ENCODE measurements at places on chromosomes 3 and 15.

DNA sequence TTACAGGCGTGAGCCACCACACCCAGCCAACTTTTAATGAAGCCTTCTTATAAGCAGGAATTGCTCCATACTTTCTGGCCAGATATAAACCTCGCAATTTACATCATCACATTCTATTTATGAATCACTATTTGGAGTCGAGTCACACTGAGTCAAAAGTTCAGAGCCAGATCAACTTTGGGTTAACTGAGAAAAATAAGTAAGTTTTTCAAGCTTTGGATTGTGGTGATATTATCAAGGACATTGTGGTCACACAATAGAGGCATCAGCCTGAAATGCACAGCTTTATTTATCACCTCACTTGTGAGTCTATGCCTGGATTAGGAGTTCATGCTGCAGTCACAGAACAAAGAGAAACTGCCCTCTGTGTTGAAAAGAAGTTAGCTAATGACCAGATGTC, 1163.5 kb downstream of the ROBO1 start:
- DNase-seq, result no peak

DNA sequence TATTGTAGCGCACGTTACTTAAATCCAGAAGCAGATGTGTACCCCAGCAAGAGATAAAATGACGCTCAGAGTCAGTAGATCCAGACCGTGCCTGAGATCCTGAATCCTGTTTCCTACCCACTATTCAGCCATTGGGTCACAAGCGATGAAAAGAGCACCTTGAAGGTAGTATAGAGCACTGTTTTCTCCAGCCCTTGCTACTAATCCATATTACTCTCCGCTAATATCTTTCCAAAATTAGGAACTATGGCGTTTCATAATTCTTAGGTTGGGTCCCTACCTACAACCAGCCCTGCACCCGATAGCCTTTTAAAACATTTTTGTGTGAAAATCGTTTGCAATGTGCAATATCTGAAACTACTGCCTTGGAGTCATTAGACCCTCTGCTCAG, 596 bp downstream of the BTD start:
- DNase-seq, result no peak

- DNase-seq, result no peak
Measured at GRCh38 chr3:88412346-88412745, 262.6 kb downstream of the C3orf38 start.

DNA sequence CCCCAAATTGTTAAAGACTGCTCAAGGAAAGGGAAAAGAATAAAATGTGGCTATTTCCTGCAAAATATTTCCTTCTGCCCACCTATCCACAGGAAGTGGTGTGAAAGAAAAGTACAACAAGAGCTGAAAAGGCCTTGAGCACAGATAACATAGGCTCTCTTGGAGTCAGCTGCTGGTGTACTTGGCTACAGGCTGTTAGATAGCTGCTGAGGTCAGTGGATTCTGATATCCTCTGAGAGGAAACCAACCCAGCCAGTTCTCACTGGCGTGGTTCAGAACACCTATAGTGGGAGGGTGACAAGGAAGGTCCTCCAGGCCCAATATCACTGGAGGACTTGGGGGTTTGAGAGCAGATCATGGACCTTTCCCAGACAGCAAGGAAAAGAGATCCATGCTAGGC, 124.4 kb upstream of the GAP43 start:
- no peak for DNase-seq

- DNase-seq, result no peak
Measured at GRCh38 chr15:74193299-74193718, 9.3 kb downstream of the STRA6 start.

- no peak for DNase-seq
Measured at GRCh38 chr15:90553248-90553745, 23.6 kb downstream of the CRTC3 start.

GRCh38 chr3:127120851-127121647, 71.9 kb upstream of the PRR23E start:
- DNase-seq, result no peak

DNA sequence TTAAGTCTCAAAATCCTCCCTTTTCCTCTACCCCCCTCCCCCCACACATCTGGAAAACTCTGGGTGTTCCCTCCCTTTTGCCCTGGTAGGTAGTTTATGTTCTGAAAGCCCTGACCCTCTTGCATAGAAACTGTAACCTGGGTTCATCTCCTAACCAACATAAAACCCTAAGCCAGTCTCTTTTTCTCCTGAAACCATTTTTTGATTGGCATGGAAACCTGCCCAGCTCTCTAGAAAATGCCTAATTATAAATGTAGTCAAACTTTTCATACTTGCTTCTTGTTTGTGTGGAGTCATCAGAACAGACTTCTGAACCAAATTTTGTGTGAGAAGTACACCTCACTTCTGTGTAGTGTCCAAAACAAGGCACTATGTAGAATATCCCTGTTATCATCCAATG, 1264.4 kb downstream of the SI start:
- no peak for DNase-seq

- no peak for DNase-seq
Measured at GRCh38 chr15:37652646-37653417, 281.6 kb upstream of the TMCO5A start.

- DNase-seq, result no peak
Measured at GRCh38 chr3:72123908-72124441, 339.0 kb upstream of the PROK2 start.

DNA sequence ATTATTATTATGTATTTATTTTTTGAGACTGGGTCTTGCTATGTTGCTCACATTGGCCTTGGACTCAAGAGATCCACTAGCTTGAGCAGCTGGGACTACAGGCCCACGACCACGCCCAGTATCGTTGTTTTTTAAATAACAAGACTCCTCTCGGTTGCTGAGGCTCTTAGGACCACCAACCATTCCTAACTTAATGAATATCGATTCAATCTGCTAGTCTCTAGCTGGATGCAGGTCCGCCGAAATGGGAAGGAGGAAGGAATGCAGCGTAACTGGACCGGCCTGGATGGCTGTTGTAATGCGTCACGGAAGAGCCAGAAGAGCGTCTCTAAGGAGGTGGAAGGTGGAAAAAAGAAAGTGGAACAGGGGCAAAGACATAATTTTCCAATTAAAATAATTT, 1.7 kb downstream of the ANXA2 start:
- no peak for DNase-seq

DNA sequence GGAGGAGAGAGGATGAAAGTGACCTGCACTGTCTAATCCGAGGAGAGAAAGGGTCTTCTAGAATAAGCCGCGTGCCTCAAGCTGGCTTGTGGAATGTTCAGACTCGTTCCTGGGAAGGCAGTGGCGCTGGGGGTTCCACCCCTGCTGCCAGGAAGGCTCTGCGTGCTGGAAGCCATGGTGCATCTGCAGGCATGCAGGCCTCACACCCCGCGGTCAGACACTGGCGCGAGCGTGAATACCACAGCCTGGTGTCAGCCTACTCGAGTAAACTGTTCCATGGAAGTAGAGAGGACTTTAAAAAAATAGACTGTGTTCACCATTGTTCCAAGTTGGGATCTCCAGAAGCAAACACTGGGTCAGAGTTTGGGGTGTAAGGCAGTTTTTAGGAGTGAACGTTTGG, 25.9 kb upstream of the GABRG3 start:
- no peak for DNase-seq

- no peak for DNase-seq
Measured at GRCh38 chr3:72571638-72572114, 276.6 kb downstream of the SHQ1 start.

GRCh38 chr3:196611761-196612483, 27.6 kb upstream of the NRROS start:
- DNase-seq, result no peak

GRCh38 chr3:113532698-113533533, 561 bp downstream of the SIDT1 start:
- DNase-seq, result peak; percentile 65

DNA sequence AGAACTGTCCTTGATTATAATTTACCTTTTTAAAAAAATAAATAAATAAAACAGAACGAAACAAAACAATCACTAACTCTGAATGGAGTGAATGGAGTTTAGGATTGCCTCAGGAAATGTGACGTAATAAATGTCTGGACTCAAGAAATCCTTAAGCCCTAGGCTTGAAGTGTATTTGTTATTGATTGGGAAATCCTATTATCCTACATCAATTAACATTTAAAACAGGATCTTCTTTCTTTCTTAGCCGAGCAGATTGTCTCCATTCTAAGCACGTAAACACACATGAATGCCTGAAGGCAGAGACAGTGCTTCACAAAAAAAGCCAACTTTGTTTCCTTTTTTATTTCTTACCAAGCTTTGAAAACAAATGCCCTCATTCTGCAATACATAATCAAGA, 33.4 kb downstream of the KAT2B start:
- no peak for DNase-seq

GRCh38 chr15:66025015-66025452, 155.7 kb downstream of the RAB11A start:
- peak; percentile 43 for DNase-seq

GRCh38 chr3:120469882-120470301, 19.1 kb upstream of the FSTL1 start:
- DNase-seq, result no peak

DNA sequence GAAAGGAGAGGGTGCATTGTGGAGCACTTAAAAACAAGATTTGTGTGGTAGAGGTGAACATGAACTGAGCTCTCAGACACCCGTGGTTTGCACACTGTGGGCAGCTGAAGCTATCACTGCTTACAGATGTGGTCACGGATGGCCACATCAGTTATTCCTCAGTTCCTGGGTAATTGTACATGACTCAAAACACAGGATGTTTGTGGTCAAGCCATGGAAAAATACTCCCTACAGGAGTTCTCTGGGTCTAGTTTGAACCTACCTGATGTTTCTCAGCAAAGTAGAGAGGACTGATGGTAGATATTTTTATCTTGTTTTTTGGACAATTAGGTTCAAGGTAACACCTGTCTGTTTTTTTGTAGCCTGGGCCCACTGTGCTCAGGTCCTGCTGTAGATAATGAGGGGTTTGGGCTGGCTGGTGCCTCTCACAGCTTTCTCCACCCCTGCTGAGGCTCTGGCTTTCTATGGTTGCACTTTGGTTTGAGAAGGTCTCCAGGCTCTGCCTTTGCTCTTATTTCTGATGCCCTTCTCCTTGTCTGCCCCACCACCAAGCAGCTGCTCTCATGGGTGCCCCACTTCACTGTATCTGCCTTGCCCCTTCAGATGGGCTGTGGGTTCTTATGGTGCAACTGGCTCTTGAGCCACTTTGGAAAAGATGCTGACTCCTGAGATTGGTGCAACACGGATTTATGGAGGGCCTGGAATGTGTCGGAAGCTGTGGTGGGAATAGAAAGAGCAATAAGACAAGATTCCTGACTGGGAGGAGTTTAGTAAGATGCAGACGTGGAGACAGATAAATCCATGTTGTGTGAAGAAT, 40.1 kb downstream of the CDCP1 start:
- no peak for DNase-seq

DNA sequence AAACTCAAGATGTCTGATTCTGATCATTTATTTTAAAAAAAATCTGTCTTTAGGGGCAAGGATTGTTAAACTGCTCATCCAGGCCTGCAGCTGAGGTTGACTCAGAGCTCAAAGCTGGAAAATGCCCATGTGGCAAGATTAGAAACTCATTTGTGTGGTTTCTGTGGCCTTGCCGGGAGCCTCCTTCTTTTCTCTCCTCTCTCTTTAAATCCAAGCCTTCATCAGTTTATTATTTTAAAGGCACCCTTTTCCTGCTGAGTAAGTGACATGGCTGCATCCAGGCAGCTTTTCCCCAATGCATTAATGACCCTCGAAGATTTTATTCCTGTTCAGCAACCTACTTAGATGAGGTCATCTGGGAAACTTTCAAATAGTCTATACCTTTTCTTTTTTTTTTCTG, 221.3 kb upstream of the CDIN1 start:
- DNase-seq, result no peak

GRCh38 chr15:80501476-80501875, 97.3 kb downstream of the ARNT2 start:
- no peak for DNase-seq

- no peak for DNase-seq
Measured at GRCh38 chr3:29696311-29696710, 415.4 kb downstream of the RBMS3 start.

- DNase-seq, result no peak
Measured at GRCh38 chr15:94352636-94353487, 121.5 kb downstream of the MCTP2 start.

DNA sequence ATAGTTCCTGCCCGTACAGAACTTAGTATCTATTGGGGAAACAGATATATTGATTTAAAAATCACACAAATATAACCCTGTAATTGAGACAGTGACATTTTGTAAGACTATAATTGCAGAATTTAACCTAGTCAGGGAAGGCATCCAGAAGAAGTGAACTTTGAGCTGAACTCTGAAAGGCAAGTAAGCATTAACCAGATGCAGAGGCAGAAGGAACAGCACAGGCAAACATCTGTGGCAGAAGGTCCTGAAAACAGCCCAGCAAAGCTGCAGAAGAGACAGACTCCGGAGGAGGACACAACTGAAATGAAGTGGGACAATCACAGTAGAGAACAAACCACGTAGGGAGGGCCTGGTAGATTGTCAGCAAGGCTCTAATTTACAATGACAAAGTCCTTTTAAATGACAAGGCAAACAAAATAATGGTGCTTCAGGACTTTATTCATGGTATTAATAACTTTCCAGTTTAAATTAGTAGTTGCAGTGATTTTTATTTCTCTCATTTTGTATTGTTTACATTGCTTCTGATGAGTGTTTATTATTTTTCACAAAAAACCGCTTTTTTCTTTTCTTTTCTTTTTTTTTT, 14.5 kb downstream of the BCL2A1 start:
- DNase-seq, result no peak

- DNase-seq, result no peak
Measured at GRCh38 chr3:14304101-14305045, 98.0 kb upstream of the SLC6A6 start.

GRCh38 chr15:25793354-25794050, 69.6 kb downstream of the ATP10A start:
- DNase-seq, result no peak

DNA sequence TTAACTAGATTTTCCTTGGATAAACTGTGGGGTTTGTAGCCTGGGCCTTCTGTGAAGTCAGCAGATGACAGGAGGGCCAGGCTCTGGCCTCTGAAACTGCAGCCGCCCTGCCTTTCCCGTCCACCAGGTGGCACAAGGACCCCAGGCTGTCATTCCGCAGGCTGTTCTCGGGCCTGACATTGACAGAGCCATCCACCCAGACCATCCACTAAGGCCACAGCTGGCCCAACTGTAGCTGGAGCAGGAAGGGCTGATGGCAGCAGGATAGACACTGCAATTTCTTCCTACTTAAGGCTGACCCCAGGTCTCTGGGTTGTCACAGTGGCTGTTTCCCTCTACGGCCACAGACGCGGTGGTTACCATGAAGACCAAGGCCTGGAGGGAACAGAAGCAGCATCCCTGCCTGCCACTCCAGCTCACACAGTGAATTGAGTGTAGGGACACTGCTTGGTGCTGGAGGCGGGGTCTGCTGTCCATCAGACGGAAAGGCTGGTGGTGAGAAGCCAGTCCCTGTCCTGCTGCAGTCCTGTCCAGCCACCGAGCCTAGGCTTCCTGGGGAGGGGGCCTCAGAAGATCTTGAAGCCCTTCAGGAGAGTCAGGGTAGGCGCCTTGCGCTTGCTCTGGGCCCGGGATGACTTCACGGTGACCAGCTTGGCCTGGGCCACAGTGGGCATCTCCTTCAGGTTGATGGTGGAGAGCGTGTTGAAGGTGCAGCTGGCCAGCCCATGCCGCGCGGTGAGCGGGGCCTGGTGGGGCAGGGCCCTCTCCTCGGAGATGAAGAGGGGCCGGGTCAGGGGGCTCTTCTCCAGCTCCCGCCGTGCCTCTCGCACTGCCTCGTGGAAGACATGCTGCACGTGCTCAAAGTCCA, 9.4 kb downstream of the SLC51B start:
- DNase-seq, result peak; percentile 62

Measured in C1 segment of cervical spinal cord (tissue), 14 donors.